Mucosa of descending colon (tissue), 3 donors: ENCODE measurements at places on chromosomes 5 and 9. TPM values are rescaled to one million over a fixed set of nuclear protein-coding genes. Genes with fewer than 3 reads are reported as not detected.

The QSOX2 gene
- total RNA-seq, result 6.1 TPM

The BRINP1 gene
- total RNA-seq, result 0.29 TPM

The FBP2 gene
- not detected for total RNA-seq

The MCTP1 gene
- 6.8 TPM for total RNA-seq

The C9orf153 gene
- total RNA-seq, result not detected

The BDP1 gene
- total RNA-seq, result 20.0 TPM

The PCDHA3 gene
- 0.06 TPM for total RNA-seq

The RMRP gene
- 19,463 TPM for total RNA-seq

The CTNND2 gene
- total RNA-seq, result 0.70 TPM

The ZNF462 gene
- 34.8 TPM for total RNA-seq

The TXNDC8 gene
- not detected for total RNA-seq

The PCDHB4 gene
- total RNA-seq, result 0.35 TPM

The PCDHB11 gene
- total RNA-seq, result 5.8 TPM

The PLEKHG4B gene
- 3.0 TPM for total RNA-seq

The C5orf58 gene
- total RNA-seq, result not detected

The ALDH1A1 gene
- 173 TPM for total RNA-seq

The LHX3 gene
- not detected for total RNA-seq

The SPATA31C1 gene
- not detected for total RNA-seq

The ANXA2R gene
- 1.8 TPM for total RNA-seq

The DOK3 gene
- 8.4 TPM for total RNA-seq

The PCDHA6 gene
- 0.47 TPM for total RNA-seq

The TRAF1 gene
- total RNA-seq, result 3.8 TPM

The PPP3R2 gene
- total RNA-seq, result not detected

The PCDHGA11 gene
- total RNA-seq, result 2.6 TPM

The OTULIN gene
- total RNA-seq, result 29.5 TPM

The SHISAL2B gene
- total RNA-seq, result not detected

The DMRT2 gene
- total RNA-seq, result 1.5 TPM

The ANGPTL2 gene
- 50.9 TPM for total RNA-seq

The PCDH12 gene
- total RNA-seq, result 3.2 TPM

The BARHL1 gene
- not detected for total RNA-seq

The SH3TC2 gene
- total RNA-seq, result 3.9 TPM

The ODF2 gene
- 19.4 TPM for total RNA-seq

The NTRK2 gene
- 2.5 TPM for total RNA-seq

The N4BP3 gene
- total RNA-seq, result 1.7 TPM

The TRIM7 gene
- 3.9 TPM for total RNA-seq

The HTR1A gene
- total RNA-seq, result not detected

The OLFM1 gene
- 17.7 TPM for total RNA-seq

The SPINK13 gene
- total RNA-seq, result not detected

The CXCL14 gene
- 16.7 TPM for total RNA-seq

The SOWAHA gene
- total RNA-seq, result 11.6 TPM

The NSA2 gene
- 62.6 TPM for total RNA-seq

The CTNNAL1 gene
- 8.3 TPM for total RNA-seq

The INVS gene
- 24.0 TPM for total RNA-seq

The SLC6A3 gene
- total RNA-seq, result not detected

The TNFSF8 gene
- 1.0 TPM for total RNA-seq

The KIF4B gene
- not detected for total RNA-seq

The BTNL8 gene
- 39.2 TPM for total RNA-seq

The PTPRD gene
- total RNA-seq, result 52.7 TPM

The BICD2 gene
- total RNA-seq, result 6.8 TPM

The GRAMD2B gene
- total RNA-seq, result 83.3 TPM

The NUTM2F gene
- not detected for total RNA-seq

The FGF10 gene
- total RNA-seq, result 12.7 TPM

The FREM1 gene
- 1.4 TPM for total RNA-seq

The ZFP37 gene
- 2.7 TPM for total RNA-seq

The GRXCR2 gene
- total RNA-seq, result not detected

The PTGS1 gene
- total RNA-seq, result 15.3 TPM
